ENCODE measurements at places on chromosomes 1 and 21.
A peak's percentile ranks its signal among the peaks of the same experiment; 100 is the strongest.

- peak; percentile 18 for DNase-seq
Observed at GRCh38 chr1:60281360-60281932, 207.9 kb upstream of the C1orf87 start.

DNA sequence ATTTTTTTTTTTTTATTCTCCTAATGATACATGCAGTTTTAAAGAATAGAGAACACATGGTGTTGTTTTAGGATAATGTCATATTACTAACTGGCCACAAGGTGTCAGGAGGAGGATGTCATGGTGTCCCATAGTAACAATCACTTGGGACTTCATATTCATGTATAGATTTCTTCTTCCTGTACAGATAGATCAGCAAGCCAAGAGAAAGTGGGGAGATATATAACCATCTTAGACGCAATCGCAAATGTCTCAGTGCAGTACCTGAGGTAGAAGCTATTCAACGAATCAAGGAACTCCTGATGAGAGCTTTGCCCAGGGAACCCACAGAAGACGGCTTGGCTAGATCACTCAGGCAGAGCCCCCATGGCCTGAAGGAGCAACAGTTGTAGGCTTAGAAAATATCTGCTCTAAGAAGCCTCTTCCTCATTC is 12.3 kb downstream of the OR2T11 start:
- no peak for DNase-seq

GRCh38 chr1:43707190-43708001 is at the start of gene ST3GAL3:
ST3GAL3 (plus strand) TSS chr1:43707536; CDS start chr1:43736263, 28,727 bp downstream.
- peak; percentile 94 for DNase-seq

DNA sequence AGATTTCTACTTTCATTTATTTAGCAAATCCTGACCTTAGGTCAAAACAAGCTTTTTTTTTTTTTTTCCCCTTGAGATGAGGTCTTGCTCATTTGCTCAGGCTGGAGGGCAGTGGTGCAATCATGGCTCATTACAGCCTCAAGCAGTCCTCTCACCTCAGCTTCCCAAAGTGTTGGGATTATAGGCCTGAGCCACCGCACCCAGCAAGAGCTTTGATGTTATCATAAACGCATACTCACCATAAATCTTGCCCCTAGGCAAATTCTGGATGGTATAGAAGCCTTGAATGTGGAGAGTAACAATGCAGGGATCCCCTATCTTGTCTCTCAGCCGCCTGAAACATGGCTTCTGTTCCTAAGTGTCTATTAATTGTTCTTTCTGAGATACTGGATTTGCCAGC is 24.8 kb upstream of the CLDN8 start:
- no peak for DNase-seq

GRCh38 chr1:93614541-93614940 is 67.1 kb downstream of the BCAR3 start:
- no peak for DNase-seq

DNA sequence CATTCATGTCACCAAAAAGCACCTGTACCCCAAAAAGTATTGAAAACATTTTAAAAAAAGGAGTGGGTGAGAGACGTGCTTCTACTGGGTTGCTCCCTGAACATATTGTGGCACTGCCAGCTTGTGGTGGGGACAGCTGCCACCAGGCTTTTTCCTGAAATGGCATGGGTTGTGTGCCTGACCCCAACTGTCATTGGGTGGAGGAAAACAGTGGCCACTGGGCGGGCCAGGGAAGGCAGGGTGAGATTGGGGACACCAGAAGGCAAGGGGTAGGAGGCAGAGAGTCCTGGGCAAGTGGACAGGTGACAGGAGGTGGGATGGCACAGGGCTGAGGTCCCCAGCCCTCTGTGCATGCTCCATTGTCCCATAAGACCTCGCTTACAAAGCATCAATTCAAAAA is 55.5 kb downstream of the TGFB2 start:
- no peak for DNase-seq

DNA sequence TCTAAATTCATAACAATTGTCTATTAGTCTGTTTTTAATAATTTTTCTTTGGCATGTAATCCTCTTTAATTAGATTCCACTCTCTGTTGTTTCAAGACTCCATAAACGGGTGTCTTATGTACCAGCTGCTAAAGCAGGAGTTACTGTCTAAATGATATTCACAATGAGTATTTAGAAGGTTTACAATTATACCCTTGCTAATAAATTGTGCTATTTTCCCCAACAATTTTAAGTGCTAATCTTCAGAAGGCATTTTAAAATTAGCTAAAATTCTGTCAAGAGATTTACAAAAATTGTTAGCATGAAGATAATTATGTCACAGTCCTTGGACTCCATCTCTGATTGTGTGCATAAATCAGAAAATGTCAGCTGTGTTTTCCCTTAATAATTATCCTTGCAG is 83.7 kb downstream of the DPYD start:
- no peak for DNase-seq

DNA sequence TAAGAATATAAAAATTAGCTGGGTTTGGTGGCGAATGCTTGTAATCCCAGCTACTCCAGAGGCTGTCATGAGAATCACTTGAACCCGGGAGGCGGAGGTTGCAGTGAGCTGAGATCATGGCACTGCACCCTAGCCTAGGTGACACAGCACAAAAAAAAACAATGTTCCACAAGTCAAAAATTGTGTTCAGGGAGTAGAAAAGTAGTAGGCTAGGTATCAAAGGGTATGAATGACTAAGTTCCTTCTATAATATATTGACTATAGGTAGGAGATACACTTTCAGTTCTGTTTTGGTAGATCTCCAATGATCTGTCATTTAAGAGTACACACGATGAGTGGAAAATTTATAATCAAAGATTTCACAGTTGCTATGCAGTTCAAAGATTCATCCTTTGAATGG is 16.7 kb downstream of the USP48 start:
- DNase-seq = no peak

- no peak for DNase-seq
Observed at GRCh38 chr1:152145769-152146168, 13.3 kb downstream of the RPTN start.

GRCh38 chr1:175482071-175482451 is 261.3 kb downstream of the TNR start:
- DNase-seq = no peak

GRCh38 chr1:247295274-247295684 is 36.4 kb downstream of the ZNF496 start:
- DNase-seq = no peak

- no peak for DNase-seq
Observed at GRCh38 chr1:38045401-38046332, 926 bp downstream of the POU3F1 start.

- DNase-seq = no peak
Observed at GRCh38 chr1:242205622-242206489, 207.0 kb upstream of the MAP1LC3C start.

DNA sequence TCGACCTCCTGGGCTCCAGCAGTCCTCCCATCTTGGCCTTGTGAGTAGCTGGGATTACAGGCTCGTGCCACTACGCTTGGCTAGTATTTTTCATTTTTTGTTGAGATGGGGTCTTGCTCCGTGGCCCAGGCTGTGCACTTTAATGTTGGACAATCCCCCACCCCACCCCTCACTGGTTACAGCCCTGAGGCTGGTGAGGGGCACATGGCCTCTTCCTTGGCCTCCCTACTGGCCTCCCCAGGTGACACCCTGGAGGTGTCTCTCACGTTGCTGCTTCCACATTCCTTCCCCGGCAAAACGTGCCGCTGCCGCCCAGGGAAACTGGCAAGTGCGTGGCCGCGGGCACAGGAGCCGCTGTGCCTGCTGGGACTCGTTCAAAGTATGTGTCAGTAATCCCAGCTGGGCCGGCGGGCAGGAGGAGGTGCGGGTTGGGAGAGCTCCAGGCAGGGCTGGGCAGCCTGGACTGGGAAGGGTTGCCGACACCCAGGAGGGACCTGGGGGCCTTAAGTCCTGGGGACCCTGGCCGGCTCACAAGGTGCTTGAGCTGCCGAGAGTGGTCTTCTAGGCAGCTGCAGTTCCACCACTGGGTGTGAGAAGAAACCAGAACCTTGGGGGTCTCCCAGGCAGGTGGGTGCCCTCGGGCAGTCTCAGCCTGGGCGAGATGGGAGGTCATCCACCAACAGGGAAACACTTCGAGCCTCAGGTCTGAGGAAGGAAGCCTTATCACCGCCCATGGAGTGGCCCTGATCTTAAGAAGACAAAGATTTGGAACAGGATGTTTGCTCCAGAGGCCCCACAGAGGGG is 6.5 kb downstream of the WNT3A start:
- no peak for DNase-seq

- DNase-seq = no peak
Observed at GRCh38 chr1:9778905-9779304, 44.9 kb downstream of the CLSTN1 start.

DNA sequence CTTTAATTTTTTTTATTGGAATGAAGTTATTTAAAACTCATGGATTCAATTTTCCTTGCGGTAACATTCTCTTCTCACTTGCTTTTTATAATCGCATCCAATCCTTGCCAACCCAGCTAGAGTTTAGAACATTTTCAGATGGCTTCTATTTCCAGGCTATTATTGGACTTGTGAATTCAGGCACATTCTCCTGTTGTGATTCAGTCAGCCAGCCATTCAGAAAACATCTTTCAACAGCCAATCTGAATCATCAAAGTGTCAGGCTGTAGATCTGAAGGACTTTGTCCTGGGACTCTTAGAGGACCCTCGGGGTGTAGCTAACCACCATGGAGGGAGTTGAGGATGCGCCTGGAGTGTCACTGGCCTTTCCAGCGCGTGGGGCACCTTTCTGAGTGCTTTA is 92.4 kb downstream of the PRDM2 start:
- DNase-seq = no peak

GRCh38 chr1:154730259-154730658 is 122.3 kb upstream of the ADAR start:
- DNase-seq = no peak

DNA sequence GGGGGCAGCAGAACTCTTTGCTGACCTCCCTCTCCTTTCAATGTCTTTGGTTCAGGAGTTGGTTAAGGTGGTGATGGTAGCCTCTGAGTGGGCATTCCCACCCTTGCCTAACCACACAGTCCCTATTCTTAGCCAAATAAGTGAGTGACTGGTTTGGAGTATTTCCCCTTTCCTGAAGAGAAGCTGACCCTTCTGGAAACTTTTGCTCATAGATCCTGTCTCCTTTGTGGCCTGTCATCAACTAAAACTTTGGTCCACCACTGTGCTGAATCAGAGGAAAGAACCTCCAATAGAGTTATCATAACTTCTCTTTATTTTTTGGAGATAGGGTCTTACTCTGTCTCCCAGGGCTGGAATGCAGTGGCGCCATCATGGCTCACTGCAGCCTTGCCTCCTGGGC is 31.1 kb downstream of the C1orf21 start:
- DNase-seq = no peak

DNA sequence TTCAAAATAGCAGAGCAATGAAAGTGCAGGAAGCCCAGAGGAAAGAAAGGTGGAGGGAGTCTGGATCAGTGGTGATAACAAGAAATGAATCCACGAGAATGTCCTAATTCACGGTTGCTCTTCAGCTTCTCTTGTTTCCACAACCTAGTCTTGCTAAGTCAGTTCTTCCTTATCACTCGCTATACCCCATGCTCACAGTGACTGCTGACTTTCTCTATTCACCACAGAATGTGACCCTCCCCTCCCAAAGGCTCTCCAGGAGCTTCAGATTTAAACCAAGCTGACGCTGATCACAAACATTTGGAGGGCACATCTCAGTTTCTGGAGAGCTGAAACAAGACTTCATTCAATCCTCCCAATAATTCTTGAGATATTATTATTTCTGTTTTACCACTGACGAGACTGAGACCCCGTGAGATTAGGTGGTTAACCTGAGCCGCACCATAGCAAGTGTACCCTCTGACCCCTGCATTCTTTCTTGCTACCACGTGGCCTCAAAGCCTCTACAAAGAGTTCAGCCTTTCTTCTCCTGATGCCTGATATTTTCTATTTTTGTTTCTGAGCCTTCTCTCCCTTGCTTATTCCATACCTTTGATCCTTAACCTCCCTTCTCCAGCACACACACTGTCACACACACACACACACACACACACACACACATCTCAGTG is 10.7 kb upstream of the CCN1 start:
- no peak for DNase-seq

GRCh38 chr1:230243146-230243545 is 176.1 kb downstream of the GALNT2 start:
- DNase-seq = no peak

GRCh38 chr1:26070963-26071342 is 3.5 kb upstream of the TRIM63 start:
- no peak for DNase-seq

DNA sequence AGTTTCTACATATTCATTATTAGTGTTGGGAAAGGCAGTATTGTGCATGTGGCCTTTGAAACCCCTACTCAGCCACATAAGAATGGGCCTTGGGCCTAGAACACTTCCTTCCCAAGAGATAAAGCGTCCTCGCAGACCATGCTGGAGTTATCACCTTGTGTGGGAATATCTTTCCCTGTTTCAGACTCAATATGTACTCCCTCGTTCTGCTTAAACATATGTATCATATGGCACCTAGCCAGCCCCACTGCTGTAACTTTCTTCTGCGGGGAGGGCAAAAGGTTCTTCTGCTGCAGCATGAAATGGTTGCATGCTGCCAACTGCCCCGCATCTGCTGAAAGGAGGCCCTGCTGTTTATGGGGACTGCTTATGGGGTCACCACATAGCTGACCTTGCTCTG is 92.0 kb downstream of the CRB1 start:
- no peak for DNase-seq

DNA sequence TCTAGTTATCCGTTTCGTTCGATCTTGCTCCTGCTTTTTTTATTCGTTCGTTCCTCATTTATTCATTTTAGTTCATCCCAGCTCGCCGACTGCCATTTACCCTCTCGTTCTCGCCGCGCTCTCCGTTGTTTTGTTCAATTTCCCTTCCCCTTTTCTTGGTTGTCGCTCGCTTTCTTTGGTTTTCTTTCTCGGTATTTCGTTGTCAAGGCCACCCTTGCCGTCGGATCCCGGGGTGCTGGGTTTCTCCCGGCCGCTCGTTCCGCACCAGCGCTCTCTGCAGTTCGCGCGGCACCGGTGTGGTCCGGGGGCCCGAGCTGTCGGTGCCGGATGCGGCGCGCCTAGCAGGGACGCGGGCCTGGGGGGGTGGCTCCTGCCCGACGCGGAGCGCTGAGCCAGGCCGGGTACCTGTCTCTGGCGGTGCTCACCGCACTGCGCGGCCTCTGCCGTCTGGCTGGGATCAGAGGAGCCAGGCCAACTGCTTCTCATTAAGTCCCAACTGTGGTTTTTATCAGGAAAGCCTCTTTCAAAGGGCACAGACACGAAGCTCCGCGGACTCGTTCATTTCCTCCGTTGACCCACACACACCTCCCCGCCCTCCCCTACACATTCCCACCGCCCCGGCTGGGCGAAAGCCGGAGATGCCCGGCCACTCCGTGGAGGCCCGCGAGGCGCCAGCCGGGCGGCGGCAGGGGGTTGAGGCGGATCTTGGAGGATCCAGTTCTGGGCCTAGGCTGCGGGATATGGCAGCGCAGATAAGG is 1.6 kb downstream of the ALX3 start:
- no peak for DNase-seq

GRCh38 chr1:200381256-200381984 is 28.4 kb downstream of the ZNF281 start:
- no peak for DNase-seq

DNA sequence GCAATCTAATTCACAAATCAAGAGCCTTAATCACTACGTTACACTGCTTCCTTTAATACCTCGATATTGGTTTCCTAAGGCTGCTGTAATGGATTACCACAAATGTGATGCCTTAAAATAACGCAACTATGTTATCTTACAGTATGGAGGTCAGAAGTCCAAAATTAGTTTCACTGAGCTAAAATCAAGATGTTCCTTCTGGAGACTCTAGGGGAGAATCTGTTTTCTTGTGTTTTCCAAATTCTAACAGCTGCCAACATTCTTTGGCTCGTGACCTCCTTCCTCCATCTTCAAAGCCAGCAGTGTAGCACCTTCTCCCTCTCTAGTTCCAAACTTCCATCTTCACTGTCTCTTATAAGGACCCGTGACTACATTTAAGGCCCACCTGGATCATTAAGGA is 335.0 kb upstream of the NFIA start:
- DNase-seq = no peak

Data from activated CD4-positive, alpha-beta memory T cell treated with anti-CD3 and anti-CD28 coated beads, Interleukin-2, amount 10 ng/mL, durations not matched to agents 7 days and 5 days (primary cell).